ENCODE measurements at places on chromosomes 2 and 18.

DNA sequence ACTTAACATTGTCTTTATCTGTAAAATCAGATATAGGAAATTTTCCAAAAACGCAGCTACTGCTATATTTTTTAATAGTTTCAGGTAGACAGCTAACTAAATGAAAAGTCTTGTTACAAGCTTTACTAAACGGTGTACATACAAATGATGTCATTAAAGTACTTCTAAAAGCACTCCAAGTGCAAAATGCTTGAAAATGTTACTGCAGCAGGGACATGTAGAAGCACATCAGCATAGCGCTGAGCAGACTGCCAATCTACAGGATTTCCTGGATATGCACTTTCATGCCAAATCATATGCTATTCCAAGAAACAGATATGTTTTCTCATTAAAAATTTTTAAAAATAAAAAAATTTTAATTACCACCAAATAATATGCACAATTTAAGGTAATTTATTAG, 61.7 kb downstream of the SMAD2 start:
- DNase-seq, result no peak

DNA sequence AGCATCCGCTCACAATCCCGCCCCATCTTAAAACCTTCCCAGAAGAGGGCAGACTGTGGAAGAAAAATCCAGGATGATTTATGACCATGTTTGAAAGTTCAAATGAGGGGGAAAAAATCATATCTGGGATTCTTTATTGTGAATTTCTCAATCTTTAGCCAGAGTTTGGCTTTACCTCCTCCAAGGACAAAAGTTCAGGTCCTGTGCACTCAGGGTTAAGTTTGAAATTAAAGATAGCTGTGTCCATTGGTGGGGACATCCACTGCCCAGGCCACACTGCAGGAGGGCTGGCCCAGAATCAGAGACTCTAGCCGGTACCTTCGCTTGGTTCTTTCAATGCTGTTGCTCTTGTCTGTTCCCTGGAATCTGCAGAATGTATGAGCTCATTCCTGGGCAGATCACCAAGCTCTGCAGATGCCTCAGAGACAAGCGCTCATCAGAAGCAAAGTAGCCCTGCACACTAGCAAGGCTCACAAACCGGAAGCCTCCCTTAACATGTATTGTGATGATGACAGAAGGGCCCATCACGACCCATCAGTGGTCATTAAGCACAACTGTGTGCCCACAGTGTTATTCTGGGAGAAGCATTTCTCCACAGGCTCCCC, 375.3 kb upstream of the KLHL29 start:
- DNase-seq, result no peak

DNA sequence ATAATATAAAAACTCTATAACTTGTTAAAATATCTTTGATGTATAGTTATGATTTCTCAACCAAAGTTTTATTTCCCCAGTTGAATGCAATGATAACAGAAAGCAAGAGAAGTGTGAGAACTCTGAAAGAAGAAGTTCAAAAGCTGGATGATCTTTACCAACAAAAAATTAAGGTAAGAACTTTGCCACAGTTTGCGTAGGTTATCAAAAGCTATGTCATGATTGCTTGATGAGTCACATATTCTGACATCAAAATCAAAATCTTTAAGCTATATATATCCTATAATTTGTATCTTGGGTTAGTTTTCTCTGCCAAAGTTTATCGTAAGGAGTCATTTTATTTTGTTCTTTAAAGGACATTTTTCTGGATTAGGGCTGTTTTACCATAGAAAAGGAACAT, 35.0 kb downstream of the NDC80 start:
- DNase-seq, result no peak

DNA sequence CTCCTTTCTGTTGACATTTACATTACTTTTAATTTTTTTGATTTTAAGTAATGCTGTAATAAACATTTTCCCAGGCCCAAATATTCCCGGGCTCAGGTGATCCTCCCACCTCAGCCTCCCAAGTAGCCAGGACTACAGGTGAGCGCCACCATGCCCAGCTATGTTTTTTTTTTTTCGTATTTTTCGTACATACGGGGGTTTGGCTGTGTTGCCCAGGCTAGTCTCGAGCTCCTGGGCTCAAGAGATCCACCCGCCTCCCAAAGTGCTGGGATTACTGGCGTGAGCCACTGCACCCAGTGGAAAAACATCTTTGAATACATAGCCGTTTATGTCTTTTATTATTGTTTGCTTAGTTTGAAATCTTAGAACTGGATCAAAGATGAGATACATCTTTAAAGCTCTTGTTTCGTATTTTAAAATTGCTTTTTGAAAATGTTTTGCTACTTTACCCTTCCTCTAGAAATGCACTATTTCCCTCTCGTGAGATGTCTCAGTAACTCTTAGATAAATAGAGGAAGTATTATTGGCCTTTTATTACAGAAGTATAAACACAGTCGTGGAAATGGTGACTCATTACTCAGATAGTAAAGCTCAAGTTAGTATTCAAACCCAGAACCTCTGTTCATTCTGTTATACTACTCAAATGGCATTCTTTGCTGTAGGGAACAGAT, 2.4 kb downstream of the SMCHD1 start:
- no peak for DNase-seq

GRCh38 chr2:162330881-162331280, 12.4 kb upstream of the IFIH1 start:
- DNase-seq, result no peak

DNA sequence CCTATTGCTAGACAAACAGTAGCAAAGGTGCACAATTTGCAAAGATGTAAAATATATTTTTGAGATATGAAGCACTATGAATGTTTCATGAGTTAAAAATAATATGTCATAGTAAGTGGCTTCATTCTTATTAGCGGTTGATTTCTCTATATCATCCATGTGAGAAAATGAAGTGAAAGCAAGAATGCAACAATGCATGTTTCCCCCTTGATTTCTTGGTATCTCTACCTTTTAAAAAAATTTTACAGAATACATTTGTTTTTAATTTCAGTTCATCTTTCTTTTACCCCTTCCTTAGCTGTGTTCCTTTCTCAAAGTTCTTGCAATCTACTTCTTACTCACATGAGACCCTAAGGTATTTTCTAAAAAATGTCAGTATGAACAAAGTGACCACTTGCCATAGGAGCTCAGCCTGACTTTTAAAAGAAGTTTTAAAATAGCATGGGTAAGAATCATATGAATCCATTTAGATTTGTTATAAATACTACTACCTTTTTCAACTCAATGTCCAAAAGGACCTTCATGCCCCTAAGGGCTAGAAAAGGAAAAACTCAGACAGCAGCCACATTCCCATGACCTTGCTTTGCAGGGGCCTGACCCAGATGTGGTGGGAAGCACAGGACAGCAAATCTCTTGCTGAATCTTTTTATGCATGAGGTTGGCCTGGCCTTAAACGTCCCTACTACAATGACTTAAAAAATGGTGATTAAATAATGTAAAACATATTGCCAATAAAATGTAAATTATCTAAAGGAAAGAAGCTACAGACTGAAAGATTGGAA, 14.8 kb upstream of the SLC38A11 start:
- no peak for DNase-seq

- no peak for DNase-seq
Observed at GRCh38 chr2:105242286-105242993, 897 bp downstream of the GPR45 start.

DNA sequence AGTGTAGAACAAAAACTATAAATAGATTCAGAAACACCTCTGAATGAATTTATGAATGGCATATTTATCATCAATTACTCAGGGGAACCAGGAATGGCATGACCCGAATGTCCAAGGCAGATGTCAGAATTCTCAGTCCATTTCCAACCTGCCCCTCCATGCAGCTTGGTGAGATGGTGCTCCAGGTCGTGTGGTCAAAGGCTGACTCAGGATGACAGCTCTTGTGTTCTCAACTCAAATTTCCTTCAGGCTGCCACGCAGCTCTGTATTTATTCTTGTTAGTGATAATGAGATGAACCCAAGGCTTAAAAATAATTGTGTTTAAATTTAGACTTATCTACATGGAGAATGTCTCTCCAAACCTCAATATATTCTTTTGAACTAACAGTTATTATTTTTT, 146.9 kb downstream of the METTL4 start:
- DNase-seq, result no peak

DNA sequence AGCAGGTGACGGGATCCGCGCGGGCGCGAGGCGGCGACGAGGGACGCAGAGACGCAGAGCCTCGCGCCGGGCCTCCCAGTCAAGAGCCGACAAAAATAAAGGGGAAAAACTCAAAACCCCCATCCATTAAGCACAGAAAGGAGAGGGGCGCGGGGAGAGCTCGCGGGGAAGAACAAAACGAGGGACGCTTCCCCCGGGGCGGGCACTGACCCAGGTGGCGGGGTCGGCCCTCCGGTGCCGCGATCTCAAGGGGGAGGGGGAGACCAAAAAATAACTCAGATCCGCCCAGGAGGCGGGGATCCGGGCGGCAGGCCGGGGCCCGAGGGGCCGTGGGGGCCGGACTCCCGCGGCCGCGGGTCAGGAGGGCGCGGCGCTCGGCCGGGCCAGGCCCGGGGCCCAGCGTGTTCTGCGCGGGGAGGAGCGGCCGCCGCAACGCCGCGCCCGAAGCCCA, 597 bp downstream of the RNF103 start:
- peak; percentile 16 for DNase-seq

DNA sequence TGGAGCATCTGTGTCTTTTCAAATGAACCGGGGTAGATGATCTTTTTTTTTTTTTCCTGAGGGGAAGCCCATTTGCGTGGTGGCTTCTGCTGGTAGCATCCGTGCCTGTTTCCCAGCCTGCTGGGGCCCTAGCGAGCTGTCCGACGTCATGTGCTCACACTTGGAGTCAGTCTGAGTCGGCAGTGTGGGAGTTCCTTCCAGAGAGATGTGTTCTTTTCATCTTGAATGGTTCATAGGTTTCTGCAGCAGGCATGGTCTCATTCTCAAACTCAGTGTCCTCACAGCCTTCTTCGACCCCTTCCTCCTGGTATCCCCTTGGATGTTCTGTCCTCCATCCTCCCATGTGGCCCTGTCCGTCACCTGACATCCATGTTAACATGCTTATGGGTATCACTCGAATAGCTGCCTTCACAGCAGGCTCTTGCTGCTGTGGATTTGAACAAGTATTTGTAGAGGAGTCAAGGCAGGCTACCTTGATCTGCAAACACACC, 51.0 kb downstream of the LDLRAD4 start:
- DNase-seq, result no peak

DNA sequence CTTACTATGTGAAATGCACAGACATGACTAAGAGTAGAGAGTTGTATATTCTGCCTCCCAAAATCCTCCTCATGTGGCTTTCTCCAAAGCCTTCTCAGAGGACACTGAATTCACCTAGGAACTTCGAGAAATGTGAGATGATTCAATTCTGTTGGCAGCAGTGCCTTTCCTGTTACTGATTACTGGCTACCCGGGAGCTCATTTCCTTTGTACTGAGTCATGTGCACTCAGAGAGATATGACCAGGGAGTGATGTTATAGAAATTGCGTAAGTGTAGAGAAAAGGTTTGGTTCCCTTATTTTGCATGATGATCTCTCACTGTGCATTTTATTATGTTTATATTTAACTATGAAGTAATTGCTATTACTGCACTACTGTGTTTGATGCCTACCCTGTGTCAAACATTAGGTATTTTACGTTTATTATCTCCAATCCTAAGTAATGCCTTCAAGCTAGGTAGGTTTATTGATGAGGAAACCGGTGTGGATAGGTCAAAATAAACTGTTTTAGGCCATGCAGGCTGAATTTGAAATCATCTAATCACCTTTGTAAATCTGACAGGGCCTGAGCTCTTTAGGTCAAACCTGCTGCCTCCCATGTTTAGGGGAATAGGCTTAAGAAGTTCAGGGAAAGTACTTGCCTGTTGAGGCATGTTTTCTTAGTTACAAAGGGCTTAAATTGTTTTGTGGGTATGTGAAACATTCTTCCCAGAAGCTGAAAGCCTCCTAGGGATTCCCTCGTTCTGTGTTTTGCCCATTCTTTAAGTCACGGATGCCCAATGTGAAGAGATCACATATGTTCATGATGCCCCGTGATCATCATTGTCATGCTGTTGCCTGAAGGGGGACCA, 86.8 kb downstream of the FMNL2 start:
- no peak for DNase-seq

GRCh38 chr18:48129621-48130082, 199.2 kb upstream of the SMAD2 start:
- DNase-seq, result no peak

- DNase-seq, result no peak
Observed at GRCh38 chr18:46481048-46481846, 175.8 kb downstream of the LOXHD1 start.

DNA sequence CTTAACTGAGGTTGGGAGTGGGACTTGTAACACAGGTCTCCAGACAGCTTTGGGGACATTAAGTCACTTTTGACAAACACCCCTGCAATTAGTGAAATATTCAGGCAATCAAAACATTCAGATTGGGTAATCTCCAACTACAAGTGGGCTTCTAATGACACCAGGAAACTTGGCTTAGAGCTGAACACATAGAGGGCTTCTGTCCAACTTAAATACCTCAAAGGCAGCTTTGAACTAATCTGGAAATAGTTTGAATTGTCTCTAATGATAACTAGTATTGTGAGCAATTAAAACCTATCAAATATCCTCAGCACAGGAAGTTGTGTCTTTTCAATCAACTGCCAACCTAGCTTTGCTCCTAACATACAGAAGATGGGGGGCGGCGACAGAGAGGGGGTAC, 5.1 kb upstream of the ASPRV1 start:
- DNase-seq, result no peak

DNA sequence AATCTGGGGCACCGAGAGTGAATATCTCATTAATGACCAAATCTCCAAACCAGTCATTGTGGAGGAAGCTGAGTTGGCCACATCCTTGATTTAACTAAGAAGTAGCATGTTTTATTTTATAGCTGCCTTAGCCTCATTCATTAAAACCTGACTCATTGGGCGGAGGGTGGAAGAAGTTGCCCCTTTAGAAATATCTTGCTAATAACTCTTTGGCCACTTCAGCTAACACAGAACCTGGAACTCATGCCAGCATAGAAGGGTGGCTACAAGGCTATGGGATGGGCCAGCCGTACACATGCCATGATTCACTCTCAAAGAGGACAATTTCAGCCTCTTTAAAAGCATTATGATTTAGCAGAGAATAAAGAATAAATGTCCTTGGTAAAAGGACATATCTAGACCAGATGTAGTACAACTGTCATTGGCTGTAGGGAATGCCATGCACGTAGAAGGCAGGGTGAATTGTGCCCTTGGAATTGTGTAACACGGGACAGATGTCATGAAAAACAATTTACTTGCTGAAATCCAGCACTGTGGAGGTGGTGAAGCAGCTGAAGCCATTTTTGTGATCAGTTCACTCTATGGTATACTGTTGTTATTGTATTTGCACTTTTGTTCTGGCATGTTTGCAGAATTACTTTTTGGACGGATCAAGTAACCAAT, 330.0 kb downstream of the PLCL1 start:
- DNase-seq, result no peak

DNA sequence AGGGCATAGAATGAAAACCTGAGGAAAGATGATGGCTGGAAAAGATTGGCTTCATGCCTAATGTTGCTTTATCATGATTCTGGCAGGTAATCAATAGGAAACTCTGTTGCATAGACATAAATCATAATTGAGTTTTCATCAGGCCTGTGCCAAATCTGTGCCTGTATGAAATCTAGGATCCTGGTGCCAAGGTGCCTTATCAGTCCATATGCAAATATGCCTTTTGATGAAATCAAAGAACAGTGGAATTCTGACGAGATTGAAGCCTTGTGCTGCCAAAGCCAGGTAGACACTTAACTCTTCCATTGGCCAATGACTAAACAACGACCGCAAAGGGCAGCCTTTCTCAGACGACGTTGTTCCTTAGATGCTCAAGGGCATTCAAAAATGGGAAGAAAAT, 170.0 kb upstream of the CRIM1 start:
- no peak for DNase-seq
